ENCODE measurements at places on chromosomes 5 and 9.

DNA sequence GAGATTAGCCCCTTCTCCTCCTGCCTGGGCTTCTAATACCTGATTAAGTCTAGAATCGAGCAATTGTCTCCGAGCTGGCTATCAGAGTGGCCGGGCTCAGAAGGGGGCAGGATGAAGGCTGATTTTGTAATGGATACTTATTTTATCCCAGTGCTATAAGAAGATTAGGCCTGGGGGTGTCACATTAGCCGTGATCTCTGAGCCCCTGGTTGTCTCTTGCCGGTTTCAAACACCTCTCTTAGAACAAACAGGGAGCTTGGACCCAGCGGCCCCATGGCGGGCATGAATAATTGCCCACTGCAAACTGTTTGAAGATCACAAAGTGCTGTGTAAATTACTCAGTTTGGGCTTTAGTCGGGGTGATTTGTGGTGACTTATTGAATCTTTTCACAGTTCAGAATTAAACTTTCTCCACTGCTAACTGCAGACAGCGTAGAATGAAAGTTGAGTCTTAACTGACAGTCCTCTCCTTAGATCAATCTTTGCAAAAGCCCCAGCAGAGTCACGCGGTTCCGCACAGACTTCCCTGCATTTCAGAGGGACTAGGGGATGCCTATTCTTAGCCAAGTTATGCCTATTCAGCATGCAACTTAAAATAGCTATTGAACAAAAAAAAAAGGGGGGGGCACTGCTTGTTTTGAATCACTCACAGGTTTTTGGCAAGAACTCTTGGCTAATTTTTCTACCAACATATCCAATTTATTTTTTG is 200.6 kb upstream of the IRX1 start:
- DNase-seq = no peak

DNA sequence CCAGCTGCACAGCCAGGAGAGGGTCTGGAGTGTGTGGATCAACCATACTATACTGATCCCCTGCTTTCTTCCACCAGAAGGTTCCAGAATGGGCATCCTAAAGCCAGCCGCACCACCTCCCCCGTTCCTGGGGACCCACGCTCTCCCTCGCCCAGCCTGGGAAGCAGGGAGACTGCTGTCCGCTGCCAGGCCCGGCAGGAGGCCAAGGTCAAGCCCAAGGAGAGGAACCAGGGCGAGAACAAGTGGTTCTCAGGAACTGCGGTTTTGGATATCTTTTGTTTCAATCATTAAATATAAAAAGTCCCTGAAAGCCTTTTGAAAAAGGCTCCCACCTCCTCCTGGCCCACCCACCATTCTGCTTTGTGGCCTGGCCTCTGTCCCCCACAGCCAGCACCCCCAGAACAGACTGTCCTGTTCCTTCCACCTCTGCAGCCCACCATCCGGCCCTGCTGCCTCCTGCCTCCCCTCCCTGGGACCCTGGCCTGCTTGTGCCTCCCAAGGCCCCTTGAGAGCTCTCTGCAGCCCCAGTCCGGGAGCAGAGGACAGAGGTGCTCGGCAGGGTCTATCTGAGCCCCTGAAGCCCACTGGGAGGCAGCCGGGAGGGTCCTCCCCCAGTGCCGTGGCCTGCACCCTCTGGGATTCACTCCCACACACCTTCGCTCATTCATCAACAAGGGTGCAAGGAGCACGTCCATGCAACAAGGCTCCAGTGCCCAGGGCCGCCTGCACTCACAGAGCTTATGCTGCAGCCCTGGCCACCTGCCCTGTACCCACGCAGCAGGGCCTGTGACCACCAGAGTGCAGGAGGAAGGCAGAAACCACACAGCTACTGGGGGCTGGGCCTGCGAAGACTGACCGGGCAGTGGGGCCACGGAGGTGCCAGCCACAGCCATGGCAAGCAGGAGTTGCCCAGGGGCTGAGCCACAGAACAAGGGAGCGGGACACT is 614 bp upstream of the LCN6 start:
- DNase-seq = no peak

DNA sequence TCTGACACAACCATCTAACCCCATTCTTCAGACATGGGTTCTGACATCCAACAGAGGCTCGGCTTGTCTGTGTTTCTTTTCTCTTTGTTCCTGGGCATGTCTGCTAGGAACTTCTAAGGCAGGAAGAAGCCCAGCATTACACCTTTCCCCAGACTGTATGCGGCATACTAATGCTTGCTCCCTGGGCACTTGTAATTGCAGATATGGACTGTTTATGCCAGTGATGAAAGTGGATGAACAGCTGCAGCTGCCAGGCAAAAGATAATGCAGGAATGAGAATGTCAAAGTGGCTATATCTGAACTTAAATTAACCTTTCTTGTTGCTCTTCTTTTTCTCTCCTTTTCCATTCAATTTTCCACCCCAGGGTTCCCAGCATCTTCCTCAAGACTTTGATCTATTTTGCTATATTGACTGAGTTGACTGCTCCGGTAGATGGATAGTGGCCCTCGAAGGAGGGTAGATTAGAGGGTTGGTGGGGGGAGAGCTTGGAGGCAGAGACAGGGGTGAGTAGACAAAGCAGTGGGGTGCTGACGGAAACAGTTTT is 344.4 kb downstream of the MAN2A1 start:
- no peak for DNase-seq

- no peak for DNase-seq
These were observed 243.2 kb downstream of the CEMIP2 start for GRCh38 chr9:71524996-71525580.

DNA sequence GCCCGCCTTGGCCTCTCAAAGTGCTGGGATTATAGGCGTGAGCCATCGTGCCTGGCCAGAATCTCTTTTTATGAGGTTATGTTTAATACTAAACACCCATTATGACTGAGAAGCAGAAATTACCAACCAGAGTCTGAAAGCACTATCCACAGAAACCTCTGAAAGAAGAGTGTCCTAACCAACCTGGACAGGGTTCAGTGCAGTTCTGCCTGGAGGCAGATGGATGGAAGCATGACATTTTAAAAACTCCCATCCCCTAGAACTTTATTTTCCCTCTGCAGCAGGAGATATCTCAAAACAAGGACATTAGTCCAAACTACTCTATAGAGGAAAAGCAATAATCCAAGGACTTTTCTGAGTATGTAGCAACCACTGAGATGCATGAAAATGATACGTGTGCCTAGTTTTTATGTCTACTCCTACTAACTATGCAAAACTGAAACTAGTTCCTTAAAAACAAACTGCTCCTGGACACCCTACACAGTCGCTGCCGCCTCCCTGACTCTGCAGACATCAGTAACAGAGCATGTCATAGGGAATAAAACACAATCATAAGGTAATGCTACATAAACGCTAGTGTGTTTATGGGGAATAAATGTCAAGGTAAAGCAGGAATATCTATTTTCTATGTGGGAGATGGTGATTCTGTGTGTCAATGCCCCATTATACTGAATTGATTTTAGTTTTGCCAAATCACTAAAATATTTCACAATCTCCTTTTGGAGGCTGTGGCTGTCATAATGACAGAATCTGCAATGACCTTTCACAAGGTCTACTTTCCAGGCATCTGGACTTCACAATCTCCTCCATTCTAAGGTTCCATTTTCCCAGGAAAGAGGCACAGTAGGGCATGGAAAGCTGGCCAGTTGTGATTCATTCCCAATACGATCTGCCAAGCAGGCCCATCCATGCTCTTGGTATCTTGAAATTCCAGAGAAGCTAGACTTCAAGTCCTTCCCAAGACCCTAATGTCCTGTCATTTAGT is 122.8 kb downstream of the SIL1 start:
- DNase-seq = no peak

DNA sequence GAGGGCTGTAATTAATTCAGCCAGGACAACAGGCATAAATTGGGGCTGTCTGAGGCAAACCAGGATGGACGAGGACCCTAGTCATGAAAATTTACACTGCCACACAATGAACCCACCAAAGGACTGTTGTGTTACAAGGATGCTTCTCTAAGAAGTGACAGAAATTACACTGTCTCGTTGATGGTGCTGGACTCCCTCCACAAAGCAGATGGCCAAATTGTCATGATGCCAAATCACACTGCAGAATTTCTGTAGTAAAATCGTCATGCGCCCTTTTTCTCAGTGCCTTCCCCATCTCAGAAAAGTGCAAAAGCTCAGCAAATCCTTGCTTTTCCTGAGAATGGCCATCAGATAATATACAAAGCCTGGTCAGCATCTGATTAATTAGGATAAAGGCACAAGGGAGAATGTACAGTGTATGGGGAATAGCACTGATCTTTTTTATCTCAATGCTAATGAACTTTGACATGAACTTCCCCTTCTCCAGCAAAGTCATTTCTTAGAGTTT is 545.8 kb downstream of the CSNK1G3 start:
- DNase-seq = no peak

DNA sequence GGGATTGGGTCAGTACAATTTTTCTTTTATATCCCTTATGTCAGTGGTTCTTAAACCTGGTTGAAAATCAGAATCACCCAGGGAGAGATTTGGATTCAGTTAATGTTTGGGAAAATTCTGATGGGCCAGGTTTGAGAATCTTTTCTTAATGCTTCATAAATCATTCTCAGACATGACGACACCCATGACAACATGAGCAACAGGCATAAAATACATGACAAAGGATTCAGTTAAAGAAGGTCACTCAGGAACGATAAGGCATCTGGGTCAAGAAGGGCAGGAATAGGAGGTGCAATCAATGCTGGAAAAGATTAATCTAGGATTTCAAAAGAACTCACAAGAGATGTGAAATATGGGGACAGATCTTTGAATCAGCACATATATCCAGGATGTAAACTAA is 41.8 kb downstream of the ELOVL7 start:
- no peak for DNase-seq

- no peak for DNase-seq
These were observed 16.6 kb upstream of the ELAVL2 start for GRCh38 chr9:23842565-23843129.

DNA sequence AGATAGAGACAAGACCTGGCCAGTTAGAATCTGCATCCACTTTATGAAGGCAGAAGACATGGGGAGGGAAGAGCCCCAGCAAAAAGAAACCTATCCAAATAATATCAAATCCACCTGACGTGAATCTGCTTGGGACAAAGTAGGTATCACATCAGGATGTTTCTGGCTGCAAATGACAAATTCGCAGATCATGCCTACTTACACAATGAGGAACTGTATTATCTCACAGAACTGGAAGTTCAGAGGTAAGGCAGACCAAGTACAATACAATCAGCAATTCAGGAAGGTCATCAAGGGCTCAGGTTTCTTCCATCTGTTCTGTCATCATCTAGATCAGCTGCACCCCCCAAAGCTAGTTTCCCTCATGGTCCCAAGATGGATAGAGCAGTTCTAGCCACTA is 13.2 kb upstream of the NR4A3 start:
- no peak for DNase-seq

DNA sequence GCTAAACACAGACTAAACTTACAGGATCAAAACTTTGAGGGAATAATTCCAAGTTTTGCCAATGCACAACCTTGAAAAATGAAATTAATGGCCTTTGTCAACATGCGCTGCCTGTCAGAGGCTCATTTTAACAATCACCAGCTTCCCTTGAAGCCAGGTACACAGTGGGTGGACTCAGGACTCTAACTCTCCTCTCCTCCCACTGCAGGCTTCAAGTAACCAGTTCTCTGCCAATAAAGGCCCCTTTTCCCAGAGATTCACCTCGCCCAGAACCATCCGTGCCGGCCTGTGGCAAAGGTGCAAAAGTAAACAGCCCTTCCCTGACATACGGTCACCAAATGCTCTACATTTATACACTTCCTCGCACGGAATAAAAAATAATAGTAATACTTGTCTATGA is 18.4 kb upstream of the FBP2 start:
- DNase-seq = no peak

- DNase-seq = no peak
These were observed 73.4 kb upstream of the ASS1 start for GRCh38 chr9:130371196-130371966.

GRCh38 chr9:87663556-87663955 is 62.4 kb upstream of the CTSL start:
- DNase-seq = no peak

All from stimulated activated naive CD4-positive, alpha-beta T cell (primary cell).